Astrocyte (in vitro differentiated cells and primary cell): ENCODE measurements at places on chromosomes 7 and 10. TPM values are rescaled to one million over a fixed set of nuclear protein-coding genes. Genes with fewer than 3 reads are reported as not detected.
A peak's percentile ranks its signal among the peaks of the same experiment; 100 is the strongest.

The OR6B1 gene
- not detected in 2 replicates for total RNA-seq

The SPDYE2B gene
- not detected in 2 replicates for total RNA-seq

The PKD1L1 gene
- total RNA-seq, result 0.31 and 0.39 TPM in 2 replicates

The GIMAP5 gene
- 0.14 TPM in 1 of 2 replicates, not detected in the other for total RNA-seq

The BHLHA15 gene
- total RNA-seq, result 0.57 and 1.2 TPM in 2 replicates

- no peaks in the 10 kb centered on the region for H3K27me3 ChIP-seq
- H3K4me1 ChIP-seq, result no peaks in the 10 kb centered on the region
- DNase-seq, result peak; percentile 27
- no peak overlapping the region for H3K27ac ChIP-seq
- no peaks in the 10 kb centered on the region for H3K36me3 ChIP-seq
- no peak overlapping the region for H3K4me3 ChIP-seq
Observed at GRCh38 chr10:34163075-34163905, 651.8 kb downstream of the PARD3 start.

DNA sequence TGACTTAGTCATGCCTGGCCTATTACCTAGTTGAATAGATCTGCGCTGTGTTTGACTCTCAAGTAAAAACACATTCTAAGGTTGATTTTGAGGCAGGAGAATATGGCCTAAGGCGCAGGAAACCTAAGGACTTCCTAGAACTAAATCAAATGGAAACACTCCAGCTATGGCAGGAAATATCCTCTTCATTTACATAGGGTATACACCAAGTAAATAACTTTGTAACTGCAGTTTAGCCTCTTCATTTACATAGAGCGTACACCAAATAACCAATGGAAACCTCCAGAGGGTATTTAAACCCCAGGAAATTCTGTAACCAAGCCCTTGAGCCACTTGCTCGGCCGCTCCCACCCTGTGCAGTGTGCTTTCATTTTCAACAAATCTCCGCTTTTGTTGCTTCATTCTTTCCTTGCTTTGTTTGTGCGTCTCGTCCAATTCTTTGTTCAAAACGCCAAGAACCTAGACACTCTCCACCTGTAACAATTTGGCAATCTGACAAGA is 35.6 kb upstream of the XRCC2 start:
- no peaks in the 10 kb centered on the region for H3K27me3 ChIP-seq
- no peaks in the 10 kb centered on the region for H3K4me1 ChIP-seq
- no peaks in the 10 kb centered on the region for H3K36me3 ChIP-seq
- DNase-seq, result no peak
- H3K4me3 ChIP-seq, result no peak overlapping the region
- no peak overlapping the region for H3K27ac ChIP-seq

DNA sequence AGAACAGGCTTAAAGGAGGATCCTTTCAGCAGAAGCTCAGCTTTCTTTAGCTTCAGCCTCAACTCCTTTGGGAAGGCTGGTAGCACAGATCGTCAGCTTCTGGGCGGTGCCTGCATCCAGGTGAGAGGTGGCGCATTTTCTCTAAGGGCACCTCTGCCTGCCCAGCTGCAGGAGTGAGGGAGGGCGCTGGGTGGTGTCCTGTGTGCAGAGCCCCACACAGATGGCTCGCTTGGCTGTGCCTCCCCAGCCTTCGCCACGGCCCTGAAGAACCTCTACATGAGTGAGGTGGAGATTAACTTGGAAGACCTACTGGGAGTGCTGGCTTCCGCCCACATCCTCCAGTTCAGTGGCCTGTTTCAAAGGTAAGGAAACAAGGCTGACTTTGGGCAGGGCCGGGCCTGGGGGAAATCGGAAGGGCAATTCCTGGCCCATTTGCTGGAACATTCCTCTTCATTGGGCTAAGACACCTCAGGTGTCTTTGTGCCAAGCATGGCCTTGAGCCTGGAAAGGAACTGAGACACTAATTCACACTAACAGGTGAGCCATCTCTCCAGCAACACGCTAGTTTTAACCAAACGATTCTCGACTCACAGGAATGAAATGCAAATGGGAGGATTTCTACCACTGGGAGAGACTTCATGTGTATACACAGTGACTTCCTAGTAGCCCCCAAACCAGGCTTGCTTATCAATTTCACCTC is 19.9 kb downstream of the BTBD16 start:
- H3K4me3 ChIP-seq, result no peak overlapping the region
- DNase-seq, result no peak
- H3K36me3 ChIP-seq, result no peaks in the 10 kb centered on the region
- no peak overlapping the region for H3K27ac ChIP-seq
- H3K4me1 ChIP-seq, result peaks cover 15% of the 10 kb centered on the region

DNA sequence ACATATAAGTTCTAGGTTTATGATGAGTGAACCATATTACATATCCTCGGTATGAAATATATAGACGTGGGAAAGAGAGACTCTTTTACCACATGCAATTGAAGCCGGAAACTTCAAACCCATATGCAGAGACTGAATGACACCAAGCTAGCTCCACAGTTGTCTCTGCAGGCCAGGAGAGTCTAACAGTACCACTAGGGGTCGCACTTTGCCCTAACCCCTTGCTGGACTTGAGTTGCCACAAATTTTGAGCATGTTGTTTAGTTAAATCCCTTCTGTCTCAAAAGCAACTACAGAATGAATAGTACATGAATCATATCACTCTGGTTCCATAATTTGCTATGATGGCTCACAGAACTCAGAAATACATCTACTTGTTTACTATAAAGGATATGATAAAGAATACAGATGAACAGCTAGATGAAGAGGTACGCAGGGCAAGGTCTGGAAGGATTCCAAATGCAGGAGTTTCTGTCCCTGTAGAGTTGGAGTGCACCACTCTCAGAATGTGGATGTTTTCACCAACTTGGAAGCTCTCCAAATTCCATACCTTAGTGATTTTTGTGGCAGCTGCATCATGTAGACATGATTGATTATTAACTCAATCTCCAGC is 112.4 kb upstream of the YAE1 start:
- no peaks in the 10 kb centered on the region for H3K4me1 ChIP-seq
- no peak overlapping the region for H3K4me3 ChIP-seq
- no peaks in the 10 kb centered on the region for H3K27me3 ChIP-seq
- H3K36me3 ChIP-seq, result no peaks in the 10 kb centered on the region
- peak; percentile 10 for DNase-seq

- peaks cover 4% of the 10 kb centered on the region for H3K36me3 ChIP-seq
- no peaks in the 10 kb centered on the region for H3K27me3 ChIP-seq
- no peak for DNase-seq
Observed at GRCh38 chr7:18656362-18656761, 160.8 kb downstream of the HDAC9 start.

GRCh38 chr10:1426786-1427185 is 310.5 kb downstream of the ADARB2 start:
- DNase-seq, result no peak
- no peaks in the 10 kb centered on the region for H3K36me3 ChIP-seq
- no peak overlapping the region for H3K4me3 ChIP-seq
- H3K4me1 ChIP-seq, result no peaks in the 10 kb centered on the region

DNA sequence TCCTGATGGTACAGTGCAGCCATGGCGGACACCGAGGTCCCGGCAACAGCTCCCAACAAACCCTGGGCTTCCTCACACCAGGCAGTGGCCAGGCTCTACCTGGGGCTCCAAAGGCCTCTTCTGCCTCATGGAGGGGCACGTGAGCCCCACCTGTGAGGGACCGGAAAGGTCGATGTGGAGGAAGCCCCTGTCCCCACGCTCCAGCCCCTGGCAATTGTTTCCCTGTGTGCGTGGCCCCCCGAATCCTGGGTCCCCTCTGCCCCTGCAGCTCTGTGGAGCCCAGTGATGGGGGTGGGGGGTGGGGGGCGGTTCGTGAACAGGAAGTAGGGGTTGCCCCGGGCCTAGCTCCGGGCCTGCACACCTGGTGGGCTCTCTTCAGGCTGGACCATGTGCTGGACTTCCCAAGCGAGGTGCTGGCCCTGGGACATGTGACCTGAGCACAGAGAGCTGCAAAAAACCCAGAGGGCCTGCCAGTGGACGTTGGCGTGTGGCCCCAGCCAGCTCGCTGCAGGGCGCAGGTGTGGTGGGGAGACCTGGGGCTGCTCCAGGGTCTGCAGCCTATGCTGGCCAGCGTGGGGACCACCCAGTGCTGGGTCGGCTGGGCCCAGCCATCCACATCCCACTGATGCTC is 72.6 kb downstream of the INPP5A start:
- no peak overlapping the region for H3K4me3 ChIP-seq
- no peak for DNase-seq
- no peaks in the 10 kb centered on the region for H3K36me3 ChIP-seq
- H3K27me3 ChIP-seq, result no peaks in the 10 kb centered on the region

DNA sequence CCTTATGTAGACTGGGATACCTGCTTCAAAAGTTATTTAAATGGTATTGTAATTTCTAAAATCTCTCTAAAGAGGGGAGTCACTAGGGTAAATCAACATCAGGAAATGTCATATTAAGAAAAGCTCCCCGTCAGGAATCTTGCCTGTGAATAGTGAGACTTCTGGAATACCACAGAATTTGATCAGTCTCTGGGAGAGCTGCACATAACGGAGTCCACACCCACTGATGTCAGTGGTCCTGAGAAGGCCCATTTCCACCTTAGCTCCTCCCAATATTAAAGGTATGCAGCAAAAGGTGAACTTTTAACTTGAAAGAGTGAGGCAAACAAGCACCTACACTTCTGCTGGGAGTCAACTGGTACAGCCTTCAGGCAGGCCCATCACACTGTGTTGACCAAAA is 27.3 kb downstream of the STN1 start:
- DNase-seq, result no peak
- H3K4me3 ChIP-seq, result no peak overlapping the region
- H3K27ac ChIP-seq, result no peak overlapping the region
- peaks cover 29% of the 10 kb centered on the region for H3K4me1 ChIP-seq

- peak overlapping the region; percentile 81 for H3K4me3 ChIP-seq
- H3K4me1 ChIP-seq, result peaks cover 38% of the 10 kb centered on the region
- DNase-seq, result peak; percentile 70
Observed at GRCh38 chr10:126387041-126387921, 996 bp downstream of the ADAM12 start.

- DNase-seq, result no peak
- no peak overlapping the region for H3K27ac ChIP-seq
- no peak overlapping the region for H3K4me3 ChIP-seq
- no peaks in the 10 kb centered on the region for H3K36me3 ChIP-seq
- no peaks in the 10 kb centered on the region for H3K27me3 ChIP-seq
Observed at GRCh38 chr10:95026461-95026860, 42.8 kb downstream of the CYP2C8 start.

DNA sequence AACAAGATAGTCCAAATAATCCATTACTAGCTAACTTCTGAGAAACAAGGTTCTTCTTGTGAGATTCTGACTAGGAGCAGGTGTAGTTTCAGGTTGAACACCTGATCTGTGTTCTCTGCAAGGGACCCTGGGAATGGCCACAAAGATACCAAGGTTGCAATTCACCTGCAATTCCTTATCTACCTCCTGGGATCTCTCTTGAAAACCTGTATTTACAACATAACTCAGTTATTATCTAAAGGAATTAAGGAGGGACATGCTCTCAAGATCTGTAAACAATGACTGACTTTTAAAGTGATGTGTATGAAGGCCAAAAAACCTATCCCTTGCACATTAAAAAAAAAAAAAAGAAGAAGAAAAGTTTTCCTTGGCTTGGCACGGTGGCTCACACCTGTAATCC is 54.8 kb downstream of the ABLIM1 start:
- no peaks in the 10 kb centered on the region for H3K27me3 ChIP-seq
- H3K4me3 ChIP-seq, result no peak overlapping the region
- DNase-seq, result no peak
- H3K27ac ChIP-seq, result no peak overlapping the region

- no peak overlapping the region for H3K27ac ChIP-seq
- no peaks in the 10 kb centered on the region for H3K4me1 ChIP-seq
- no peaks in the 10 kb centered on the region for H3K27me3 ChIP-seq
- DNase-seq, result no peak
- H3K4me3 ChIP-seq, result no peak overlapping the region
Observed at GRCh38 chr7:144049491-144049890, 743 bp downstream of the OR2A5 start.

GRCh38 chr10:116038259-116038658 is 234.7 kb downstream of the GFRA1 start:
- no peaks in the 10 kb centered on the region for H3K27me3 ChIP-seq
- H3K4me1 ChIP-seq, result no peaks in the 10 kb centered on the region
- no peaks in the 10 kb centered on the region for H3K36me3 ChIP-seq
- DNase-seq, result peak; percentile 34
- no peak overlapping the region for H3K27ac ChIP-seq

DNA sequence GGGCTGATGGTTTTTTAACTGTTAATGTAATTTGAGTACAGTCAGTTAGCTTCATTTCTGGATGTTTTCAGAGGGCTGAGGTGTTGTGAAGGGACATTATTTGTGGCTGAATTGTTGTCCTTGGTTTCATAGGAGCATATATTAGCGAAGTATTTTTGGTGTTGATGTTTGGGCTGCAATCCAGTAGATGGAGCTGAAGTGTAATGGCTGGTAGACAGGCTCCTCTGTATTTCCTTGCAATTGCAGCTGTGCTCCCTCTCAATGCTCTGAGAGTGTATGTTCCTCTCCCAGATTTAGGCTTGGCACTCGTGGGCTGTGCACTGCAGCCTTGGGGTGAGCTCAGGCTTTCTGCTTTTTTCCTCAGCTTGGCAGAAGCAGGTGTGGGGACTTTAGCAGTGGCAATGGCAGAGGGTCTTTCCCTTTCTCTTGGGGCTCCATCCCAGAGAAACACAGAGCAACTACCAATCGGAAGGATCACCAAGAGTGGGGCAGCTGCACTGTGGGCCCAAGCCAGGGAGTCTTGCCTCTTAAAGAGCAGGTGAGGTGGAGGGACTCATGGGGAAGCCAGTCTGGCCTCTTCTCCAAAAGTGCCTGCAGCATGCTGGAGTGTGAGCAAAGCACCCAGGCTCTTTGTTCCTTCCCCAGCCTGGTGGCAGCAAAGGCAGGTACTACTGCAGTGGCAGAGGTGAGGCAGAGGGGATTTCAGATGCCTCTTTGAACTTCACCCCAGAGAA is 544.4 kb downstream of the SH2D4B start:
- H3K27me3 ChIP-seq, result no peaks in the 10 kb centered on the region
- H3K27ac ChIP-seq, result no peak overlapping the region
- H3K4me1 ChIP-seq, result no peaks in the 10 kb centered on the region
- no peaks in the 10 kb centered on the region for H3K36me3 ChIP-seq
- no peak for DNase-seq

DNA sequence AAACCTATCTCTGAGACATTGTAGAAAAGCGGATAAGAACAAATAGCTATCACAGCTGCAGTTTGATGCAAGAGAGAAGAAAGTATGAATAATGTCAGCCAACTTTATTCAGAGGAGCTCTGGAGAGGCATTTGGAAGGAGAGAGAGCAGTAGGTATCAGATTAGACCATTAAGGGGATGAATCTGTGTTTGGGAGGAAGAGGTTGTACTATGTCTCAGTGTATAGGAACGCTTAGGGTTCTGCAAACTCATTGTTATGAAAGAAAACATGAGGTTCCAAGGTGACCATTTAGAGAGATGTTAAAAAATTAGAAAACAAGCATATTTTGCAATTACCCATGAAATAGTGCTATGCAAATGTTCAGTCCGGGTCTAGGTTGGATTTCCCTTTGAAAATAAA is 207.5 kb upstream of the GNAI1 start:
- no peak for DNase-seq
- no peaks in the 10 kb centered on the region for H3K36me3 ChIP-seq
- H3K4me3 ChIP-seq, result no peak overlapping the region
- H3K27me3 ChIP-seq, result no peaks in the 10 kb centered on the region
